Pulmonary artery endothelial cell (primary cell): ENCODE measurements at places on chromosomes 6 and 20. TPM values are rescaled to one million over a fixed set of nuclear protein-coding genes. Genes with fewer than 3 reads are reported as not detected.

The SNAP91 gene
- total RNA-seq: under 0.01 TPM in 1 of 2 replicates, not detected in the other

The TBXT gene
- not detected in 2 replicates for total RNA-seq

The RAET1L gene
- not detected in 2 replicates for total RNA-seq

The SEL1L2 gene
- not detected in 2 replicates for total RNA-seq

The MUC22 gene
- not detected in 2 replicates for total RNA-seq

The SLX4IP gene
- total RNA-seq: 2.8 and 3.9 TPM in 2 replicates

The FAM184A gene
- 0.26 and 0.71 TPM in 2 replicates for total RNA-seq

The KHDC1L gene
- total RNA-seq: not detected in 2 replicates

The FILIP1 gene
- total RNA-seq: 2.3 and 10.5 TPM in 2 replicates

The MTFR2 gene
- 1.9 and 4.5 TPM in 2 replicates for total RNA-seq

The MCCD1 gene
- not detected in 2 replicates for total RNA-seq

The ZBP1 gene
- not detected in 2 replicates for total RNA-seq

The PKIG gene
- 179 and 326 TPM in 2 replicates for total RNA-seq

The ERVFRD-1 gene
- 0.04 TPM in 1 of 2 replicates, not detected in the other for total RNA-seq

The PTCRA gene
- total RNA-seq: not detected in 2 replicates

The MOG gene
- not detected in 2 replicates for total RNA-seq

The CAGE1 gene
- total RNA-seq: 0.04 and 0.13 TPM in 2 replicates

The PACSIN1 gene
- not detected in 2 replicates for total RNA-seq

The LST1 gene
- 0.14 and 0.73 TPM in 2 replicates for total RNA-seq

The ANGPT4 gene
- not detected in 2 replicates for total RNA-seq

The LIN28B gene
- not detected in 2 replicates for total RNA-seq

The C6orf132 gene
- 0.25 TPM in 1 of 2 replicates, not detected in the other for total RNA-seq

The CST5 gene
- total RNA-seq: not detected in 2 replicates

The ANKEF1 gene
- total RNA-seq: 2.8 and 3.5 TPM in 2 replicates

The DLL1 gene
- 1.8 and 2.1 TPM in 2 replicates for total RNA-seq

The PROKR2 gene
- not detected in 2 replicates for total RNA-seq

The SRMS gene
- not detected in 2 replicates for total RNA-seq

The SAPCD1 gene
- total RNA-seq: 0.78 and 0.92 TPM in 2 replicates

The LINC00237 gene
- not detected in 2 replicates for total RNA-seq

The MYL9 gene
- total RNA-seq: 1.3 and 2.0 TPM in 2 replicates

The BHLHE23 gene
- total RNA-seq: not detected in 2 replicates

The CLDN20 gene
- not detected in 2 replicates for total RNA-seq

The SIRT5 gene
- total RNA-seq: 7.9 and 8.2 TPM in 2 replicates

The EDN3 gene
- not detected in 2 replicates for total RNA-seq

The SOX4 gene
- 57.8 and 61.7 TPM in 2 replicates for total RNA-seq

The CCM2L gene
- total RNA-seq: 6.4 and 10.3 TPM in 2 replicates

The POU3F2 gene
- total RNA-seq: not detected in 2 replicates

The ELOVL2 gene
- not detected in 2 replicates for total RNA-seq

The SYCP2L gene
- total RNA-seq: not detected in 2 replicates

The WFDC10B gene
- total RNA-seq: not detected in 2 replicates

The MICB gene
- total RNA-seq: 24.8 and 29.2 TPM in 2 replicates

The BPIFB2 gene
- total RNA-seq: not detected in 2 replicates

The PRSS35 gene
- 0.07 TPM in 2 replicates for total RNA-seq

The ARMC2 gene
- 0.99 and 1.1 TPM in 2 replicates for total RNA-seq

The NHLRC1 gene
- 2.0 and 2.2 TPM in 2 replicates for total RNA-seq

The POM121L2 gene
- total RNA-seq: not detected in 2 replicates

The DDO gene
- 0.53 and 2.7 TPM in 2 replicates for total RNA-seq

The ECI2 gene
- 152 and 255 TPM in 2 replicates for total RNA-seq

The HAO1 gene
- 0.07 TPM in 1 of 2 replicates, not detected in the other for total RNA-seq

The DCDC2 gene
- total RNA-seq: not detected in 2 replicates

The RSPH4A gene
- total RNA-seq: 0.04 and 0.13 TPM in 2 replicates

The PRR18 gene
- not detected in 2 replicates for total RNA-seq

The WFDC8 gene
- not detected in 2 replicates for total RNA-seq

The MAFB gene
- 0.46 and 0.85 TPM in 2 replicates for total RNA-seq
